Activated T-cell treated with anti-CD3 and anti-CD28 coated beads, Interleukin-2, amount 50 U/mL, for 72 hours (primary cell): ENCODE measurements at places on chromosomes 2 and 18. TPM values are rescaled to one million over a fixed set of nuclear protein-coding genes. Genes with fewer than 3 reads are reported as not detected.

DNA sequence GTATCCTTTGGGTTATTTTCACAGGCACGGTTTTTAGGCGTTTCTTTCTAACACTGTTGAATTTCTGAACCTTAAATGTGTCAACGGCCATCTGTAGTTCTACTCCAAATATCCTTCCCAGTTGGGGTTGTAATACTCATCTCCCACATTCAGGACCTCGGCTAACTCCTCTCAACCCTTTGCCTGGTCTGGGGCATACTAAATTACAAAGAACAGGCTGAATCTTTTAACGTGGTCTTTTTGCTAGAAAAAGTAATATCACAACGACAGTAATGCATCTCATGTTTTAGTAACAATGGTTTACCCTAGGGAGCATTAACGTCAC lies 2.1 kb downstream of the RPRM start:
- no peak overlapping the region for H3K4me3 ChIP-seq
- DNase-seq: no peak
- H3K27ac ChIP-seq: no peak overlapping the region
- peaks cover 70% of the 10 kb centered on the region for H3K27me3 ChIP-seq
- peaks cover 23% of the 10 kb centered on the region for H3K4me1 ChIP-seq
- H3K36me3 ChIP-seq: no peaks in the 10 kb centered on the region

GRCh38 chr2:106536490-106536889 lies 49.3 kb downstream of the CD8B2 start:
- peaks cover 13% of the 10 kb centered on the region for H3K4me1 ChIP-seq
- H3K36me3 ChIP-seq: no peaks in the 10 kb centered on the region
- peaks cover 7% of the 10 kb centered on the region for H3K27me3 ChIP-seq
- DNase-seq: no peak
- H3K27ac ChIP-seq: no peak overlapping the region
- H3K4me3 ChIP-seq: no peak overlapping the region

Gene SIX2
- total RNA-seq: not detected

DNA sequence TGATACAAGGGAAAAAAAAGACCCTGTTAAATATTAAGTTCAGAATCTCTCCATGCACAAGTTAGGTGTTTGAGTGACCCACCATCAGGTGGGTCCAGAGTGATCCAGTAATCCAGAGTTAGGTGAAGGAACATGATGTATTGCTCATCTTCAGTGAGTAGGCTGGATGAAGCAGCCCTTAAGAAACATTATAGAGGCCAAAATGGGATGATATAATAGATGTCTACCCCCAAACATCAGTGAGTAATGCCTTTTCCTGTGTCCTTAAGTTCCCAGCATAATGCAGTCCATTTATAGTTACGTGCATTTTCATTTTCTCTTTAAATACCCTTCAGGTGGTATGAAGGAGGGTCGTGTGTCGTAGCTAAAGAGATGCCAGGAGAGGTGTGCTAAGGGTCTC lies 89.6 kb downstream of the MAP4K4 start:
- no peaks in the 10 kb centered on the region for H3K27me3 ChIP-seq
- no peak for DNase-seq
- peak overlapping the region; percentile 24 for H3K27ac ChIP-seq
- H3K4me3 ChIP-seq: no peak overlapping the region

GRCh38 chr2:229511524-229511923 lies 202.8 kb downstream of the DNER start:
- H3K36me3 ChIP-seq: no peaks in the 10 kb centered on the region
- H3K4me3 ChIP-seq: no peak overlapping the region
- no peaks in the 10 kb centered on the region for H3K27me3 ChIP-seq
- no peaks in the 10 kb centered on the region for H3K4me1 ChIP-seq

Gene ACMSD
- not detected for total RNA-seq

DNA sequence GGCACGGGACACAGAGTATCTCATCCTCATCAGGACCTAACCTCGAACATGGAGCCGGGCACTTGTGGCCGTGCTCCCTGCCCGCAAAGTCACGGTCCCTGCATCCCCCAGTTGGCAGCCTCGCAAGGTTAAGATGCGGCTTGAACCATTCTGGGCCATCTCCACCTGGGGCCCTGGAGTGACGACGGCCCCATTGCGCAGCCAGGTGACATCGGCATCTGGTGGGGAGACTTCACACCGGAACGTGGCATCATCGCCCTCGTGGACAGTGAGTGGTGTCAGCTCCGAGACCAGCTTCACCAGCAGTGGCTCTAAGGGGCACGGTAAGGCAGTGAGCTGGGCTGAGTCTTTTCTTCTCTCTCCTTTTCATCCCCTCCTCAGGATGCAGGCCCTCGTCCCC lies 12.6 kb downstream of the TMEM198 start:
- H3K36me3 ChIP-seq: no peaks in the 10 kb centered on the region
- peaks cover 5% of the 10 kb centered on the region for H3K4me1 ChIP-seq
- H3K27me3 ChIP-seq: peaks cover 17% of the 10 kb centered on the region

DNA sequence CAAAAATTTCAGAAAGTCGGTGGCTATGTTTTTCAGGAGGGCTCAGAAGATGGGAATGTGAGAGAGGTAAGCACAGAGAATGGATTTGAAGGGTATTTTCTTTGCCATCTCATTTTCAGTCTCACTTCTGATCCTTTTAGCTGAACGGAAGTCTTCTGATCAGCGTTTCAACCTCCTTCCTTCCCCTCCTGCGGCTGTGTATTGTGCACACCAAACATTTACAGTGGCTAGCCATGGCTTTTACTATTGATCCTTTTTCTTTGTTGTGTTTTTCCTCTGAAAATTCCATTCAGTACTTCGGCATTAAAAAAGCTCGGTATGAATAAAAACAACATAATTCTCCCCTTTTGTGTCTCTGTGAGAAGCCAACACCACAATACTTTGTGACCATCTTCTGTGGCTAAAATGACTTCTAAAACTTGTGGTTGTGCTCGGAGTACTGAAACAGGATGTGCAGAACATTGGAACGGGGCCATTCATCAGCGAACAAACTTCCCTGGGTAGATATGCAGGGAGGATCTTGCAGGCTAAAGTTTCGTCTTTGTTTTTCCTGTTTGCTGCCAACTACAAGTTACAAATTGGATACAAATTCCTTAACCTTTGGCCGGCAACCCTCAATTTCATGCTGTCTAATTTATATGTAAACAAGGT lies 260.8 kb upstream of the FAM98A start:
- H3K4me3 ChIP-seq: no peak overlapping the region
- no peak for DNase-seq
- H3K27ac ChIP-seq: peak overlapping the region; percentile 30
- no peaks in the 10 kb centered on the region for H3K36me3 ChIP-seq
- H3K4me1 ChIP-seq: no peaks in the 10 kb centered on the region

DNA sequence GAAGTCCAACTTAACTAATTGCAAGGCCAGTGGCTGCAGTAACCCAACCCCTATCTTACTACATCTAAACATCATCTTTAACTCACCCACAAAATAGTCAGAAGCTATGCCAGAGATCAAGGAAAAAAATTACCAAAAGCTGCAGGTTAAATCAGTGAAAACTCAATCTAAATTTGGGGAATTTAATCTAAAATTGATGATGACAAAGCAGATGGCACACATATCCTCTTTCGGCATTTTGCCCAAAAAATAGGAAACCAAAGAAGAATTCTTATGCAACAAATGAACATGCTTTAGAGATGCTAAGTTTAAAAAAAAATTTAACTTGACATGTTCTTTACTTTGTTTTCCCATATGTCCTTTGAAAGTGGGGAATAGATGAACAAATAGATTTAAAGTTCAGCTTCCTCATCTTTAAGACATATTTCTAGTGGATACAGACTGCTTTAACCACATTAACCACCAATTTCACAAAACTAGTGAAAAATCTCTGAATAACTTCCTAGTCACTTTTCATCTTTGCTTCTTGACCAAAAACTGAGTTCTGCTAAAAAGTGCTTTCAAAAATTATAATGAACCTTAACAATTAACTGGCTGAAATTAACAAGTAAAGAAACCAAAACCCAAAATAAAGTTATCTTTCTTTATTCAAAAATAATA lies 74.3 kb upstream of the CCDC150 start:
- H3K27ac ChIP-seq: no peak overlapping the region
- peaks cover 1% of the 10 kb centered on the region for H3K36me3 ChIP-seq
- peaks cover 16% of the 10 kb centered on the region for H3K27me3 ChIP-seq
- H3K4me3 ChIP-seq: no peak overlapping the region
- no peaks in the 10 kb centered on the region for H3K4me1 ChIP-seq

DNA sequence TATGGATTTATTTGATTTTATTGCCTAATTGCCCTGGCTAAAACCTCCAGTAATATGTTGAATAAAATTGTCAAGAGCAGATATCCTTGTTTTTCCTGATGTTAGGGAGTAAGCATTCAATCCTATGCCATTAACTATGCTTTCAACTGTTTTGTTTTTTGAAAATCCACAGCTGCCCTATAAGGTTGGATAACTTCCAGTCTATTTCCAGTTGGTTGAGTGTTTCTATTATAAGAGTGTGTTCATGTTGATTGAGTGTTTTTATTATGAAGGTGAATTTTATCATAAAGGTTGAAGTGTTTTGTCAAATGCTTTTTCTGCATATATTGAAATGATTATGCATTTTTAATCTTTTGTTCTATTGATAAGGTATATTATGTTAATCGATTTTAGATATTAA lies 149.9 kb upstream of the SCN7A start:
- H3K4me3 ChIP-seq: no peak overlapping the region
- no peak overlapping the region for H3K27ac ChIP-seq
- H3K4me1 ChIP-seq: no peaks in the 10 kb centered on the region
- H3K36me3 ChIP-seq: no peaks in the 10 kb centered on the region
- DNase-seq: no peak

DNA sequence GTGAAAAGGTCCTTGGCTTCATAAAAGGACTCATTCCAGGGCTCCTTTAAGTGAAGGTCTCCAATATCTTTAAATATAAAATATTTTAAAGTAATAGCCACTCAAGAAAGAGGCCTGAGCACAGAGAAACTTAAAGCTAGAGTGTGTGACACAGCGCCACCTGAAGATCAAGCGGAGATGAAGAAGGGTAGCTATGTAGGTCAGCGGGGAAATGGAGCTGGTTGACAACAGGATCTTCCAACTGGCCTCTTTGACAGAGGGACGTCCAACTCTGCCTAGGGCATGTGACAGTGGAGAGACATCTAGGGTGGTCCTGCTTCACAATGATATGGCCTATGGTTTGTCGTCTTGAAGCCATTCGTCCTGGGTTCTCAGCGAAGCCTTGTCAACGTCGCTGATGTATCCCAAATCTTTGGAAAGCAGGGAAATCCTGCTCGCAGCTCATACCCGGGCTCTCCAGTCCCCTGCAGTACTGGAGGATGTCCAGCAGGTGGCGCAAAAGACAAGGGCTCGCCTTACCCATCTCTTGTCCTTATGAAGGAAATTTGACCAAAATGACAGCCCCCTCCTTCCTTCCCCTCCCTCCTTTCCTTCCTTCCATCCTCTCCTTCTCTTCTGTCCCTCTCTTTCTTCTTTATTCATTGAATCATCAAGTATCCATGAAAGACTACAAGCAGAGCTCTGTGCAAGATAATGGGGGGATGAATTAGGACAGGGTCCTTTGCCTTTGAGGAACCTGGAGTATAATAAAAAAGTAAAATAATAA lies 59.6 kb downstream of the LONRF2 start:
- no peak overlapping the region for H3K27ac ChIP-seq
- no peak overlapping the region for H3K4me3 ChIP-seq
- peak; percentile 57 for DNase-seq
- H3K27me3 ChIP-seq: no peaks in the 10 kb centered on the region
- no peaks in the 10 kb centered on the region for H3K36me3 ChIP-seq

DNA sequence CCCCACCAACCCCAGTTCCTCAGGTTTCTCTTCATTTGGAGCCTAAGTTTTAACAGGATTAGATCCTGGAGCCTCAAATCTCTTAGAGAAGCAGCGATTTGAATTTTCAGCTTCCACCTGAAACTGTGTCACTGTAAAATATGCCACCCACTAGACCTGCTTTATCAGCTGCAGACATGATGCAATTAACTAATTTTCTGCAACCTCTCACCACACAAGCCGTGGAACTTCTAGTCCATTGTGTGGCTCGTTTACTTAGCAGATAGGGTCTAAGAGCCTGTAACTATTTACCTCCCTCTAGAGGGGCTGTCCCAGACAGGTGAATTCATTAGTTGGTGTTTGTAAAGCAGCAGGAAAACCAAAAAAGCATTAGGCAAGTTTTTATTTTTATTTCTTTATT lies 31.6 kb upstream of the FZD5 start:
- H3K27ac ChIP-seq: no peak overlapping the region
- DNase-seq: no peak
- no peaks in the 10 kb centered on the region for H3K27me3 ChIP-seq
